ENCODE measurements at places on chromosomes 4 and X. TPM values are rescaled to one million over a fixed set of nuclear protein-coding genes. Genes with fewer than 3 reads are reported as not detected.

DNA sequence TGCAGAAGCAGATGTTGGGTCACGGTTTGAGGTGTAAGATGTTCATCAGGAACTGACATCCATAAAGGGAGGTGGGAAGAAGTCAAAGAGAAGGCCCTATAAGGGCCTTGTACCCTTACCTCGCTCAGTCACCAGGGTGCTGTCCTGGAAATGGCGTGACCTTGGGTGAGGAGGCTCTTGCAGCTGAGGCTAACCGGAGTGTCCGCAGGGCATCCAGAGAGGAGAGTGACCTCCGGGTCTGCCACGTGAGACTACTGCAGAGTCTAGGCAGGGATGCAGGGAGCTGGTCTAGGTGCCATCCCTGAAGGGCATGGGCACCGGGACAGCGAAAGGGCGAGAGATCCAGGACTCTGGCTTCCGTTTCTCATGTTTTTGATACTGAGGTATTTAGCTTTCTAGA is 28.7 kb upstream of the IRAK1 start:
- no peaks in the 10 kb centered on the region for H3K27me3 ChIP-seq
- H3K36me3 ChIP-seq: peaks cover 2% of the 10 kb centered on the region
- no peak overlapping the region for H3K4me3 ChIP-seq

Gene MAGEC3
- total RNA-seq: not detected

DNA sequence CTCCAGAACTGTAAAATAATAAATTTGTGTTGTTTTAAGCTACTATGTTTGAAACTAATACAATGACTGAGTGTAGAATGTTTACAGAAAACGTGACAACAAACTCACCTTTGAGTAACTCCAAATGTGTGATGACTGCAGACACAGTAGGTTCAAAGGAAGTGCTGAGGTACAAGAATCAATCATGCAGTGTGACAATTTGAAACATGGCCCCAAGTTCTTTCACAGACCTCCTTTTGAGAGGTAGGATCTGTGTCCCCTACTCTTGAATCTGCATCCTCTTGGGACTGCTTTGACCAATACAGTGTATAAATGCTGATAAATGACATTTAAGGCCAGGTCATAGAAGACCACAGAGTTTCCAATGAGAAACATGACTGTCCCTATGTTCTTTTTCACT is 667.7 kb upstream of the DIPK2B start:
- H3K27ac ChIP-seq: no peak overlapping the region
- H3K4me1 ChIP-seq: no peaks in the 10 kb centered on the region
- no peak overlapping the region for H3K4me3 ChIP-seq
- no peaks in the 10 kb centered on the region for H3K36me3 ChIP-seq

DNA sequence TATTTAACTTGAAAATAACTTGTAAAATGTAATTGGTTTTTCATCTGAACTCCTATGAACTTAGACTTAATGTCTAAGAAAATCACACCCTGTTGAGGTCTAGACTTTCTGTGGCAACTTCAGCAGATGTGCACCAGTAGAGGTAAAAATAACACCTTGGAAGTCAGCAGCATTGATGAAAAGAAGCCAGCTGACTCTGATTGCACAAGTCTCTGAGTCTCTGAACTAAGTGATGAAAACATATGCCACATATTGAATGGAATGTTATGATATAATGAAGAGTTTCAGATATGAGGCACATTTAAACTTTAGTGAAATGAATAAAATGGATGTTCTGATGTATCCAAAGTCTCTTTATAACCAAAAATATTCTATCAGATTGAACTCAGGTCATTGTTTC is 155.4 kb downstream of the GPM6A start:
- DNase-seq: no peak
- H3K4me1 ChIP-seq: no peaks in the 10 kb centered on the region
- no peak overlapping the region for H3K27ac ChIP-seq
- no peak overlapping the region for H3K4me3 ChIP-seq
- no peaks in the 10 kb centered on the region for H3K36me3 ChIP-seq

DNA sequence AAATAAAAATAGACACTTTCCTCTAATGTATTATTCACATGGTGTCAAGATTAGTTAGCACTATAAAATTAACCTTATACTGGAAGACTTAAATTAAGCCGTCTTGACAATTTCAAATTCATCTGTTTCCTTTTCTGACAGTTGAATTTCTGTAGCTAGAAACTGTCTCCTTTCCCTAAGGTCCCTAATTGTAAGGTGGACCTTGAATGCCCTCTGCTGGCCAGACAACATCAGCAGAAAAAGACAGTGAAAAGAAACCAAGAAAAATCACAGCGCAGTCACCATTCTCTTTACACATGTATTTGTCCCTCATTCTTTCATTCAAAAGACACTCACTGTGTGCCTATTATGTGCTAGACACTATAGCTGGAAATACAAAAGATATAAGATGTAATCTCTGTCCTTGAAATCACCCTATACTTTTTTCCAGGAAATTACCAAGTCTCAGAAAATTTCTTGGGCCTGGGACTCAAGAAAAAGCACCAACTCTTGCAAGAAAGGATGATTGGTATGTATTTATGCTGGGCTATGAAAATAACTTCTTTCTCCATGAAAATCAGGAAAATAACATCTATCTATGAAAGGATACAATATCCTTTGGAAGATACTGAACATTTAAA is 32.7 kb upstream of the AMBN start:
- no peaks in the 10 kb centered on the region for H3K4me1 ChIP-seq
- DNase-seq: peak; percentile 24
- H3K27me3 ChIP-seq: no peaks in the 10 kb centered on the region

Gene NKX1-1
- not detected for total RNA-seq

DNA sequence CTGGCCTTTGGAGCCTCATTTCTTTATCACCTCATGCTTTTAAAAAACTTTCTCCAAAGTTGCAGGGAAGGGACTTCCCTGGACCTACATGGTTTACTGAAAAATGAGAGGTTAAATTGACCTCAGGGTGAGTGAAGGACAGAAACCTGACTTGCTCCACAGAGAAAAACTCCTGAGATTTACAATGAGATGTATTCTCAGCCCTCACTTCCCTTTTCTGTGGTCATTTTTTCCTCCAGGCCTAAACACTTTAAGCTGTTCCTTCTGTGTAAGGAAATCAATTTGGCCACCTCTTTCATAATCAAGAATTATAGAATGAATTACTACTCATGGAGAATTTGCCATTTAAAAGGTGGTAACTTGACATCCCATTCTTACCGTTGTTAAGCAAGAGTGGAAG is 77.9 kb downstream of the HPGD start:
- H3K4me3 ChIP-seq: no peak overlapping the region
- H3K4me1 ChIP-seq: no peaks in the 10 kb centered on the region
- no peak for DNase-seq
- no peaks in the 10 kb centered on the region for H3K27me3 ChIP-seq
- H3K36me3 ChIP-seq: no peaks in the 10 kb centered on the region

Gene RIPPLY1
- total RNA-seq: not detected

DNA sequence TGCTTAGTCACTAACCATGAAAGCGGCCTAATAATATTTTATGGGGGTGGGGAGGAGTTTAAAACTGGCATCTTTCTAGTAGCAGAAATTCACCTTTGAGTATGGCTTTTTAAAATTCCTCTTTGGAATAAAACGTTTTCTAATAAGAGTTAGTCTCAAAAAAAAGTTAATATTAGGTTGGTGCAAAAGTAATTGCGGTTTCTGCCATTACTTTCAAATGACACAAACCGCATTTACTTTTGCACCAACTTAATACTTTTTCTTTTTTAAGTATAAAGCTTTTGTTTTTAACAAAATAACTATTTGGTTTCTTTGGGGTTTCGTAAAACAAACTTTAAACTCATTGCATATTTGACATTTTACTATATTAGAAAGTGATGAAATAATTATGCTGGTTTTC is 68.4 kb downstream of the FBXO8 start:
- no peaks in the 10 kb centered on the region for H3K36me3 ChIP-seq
- H3K27me3 ChIP-seq: no peaks in the 10 kb centered on the region
- DNase-seq: no peak
- no peak overlapping the region for H3K4me3 ChIP-seq
- H3K4me1 ChIP-seq: no peaks in the 10 kb centered on the region
- no peak overlapping the region for H3K27ac ChIP-seq

Gene STK26
- 44.2 TPM for total RNA-seq

DNA sequence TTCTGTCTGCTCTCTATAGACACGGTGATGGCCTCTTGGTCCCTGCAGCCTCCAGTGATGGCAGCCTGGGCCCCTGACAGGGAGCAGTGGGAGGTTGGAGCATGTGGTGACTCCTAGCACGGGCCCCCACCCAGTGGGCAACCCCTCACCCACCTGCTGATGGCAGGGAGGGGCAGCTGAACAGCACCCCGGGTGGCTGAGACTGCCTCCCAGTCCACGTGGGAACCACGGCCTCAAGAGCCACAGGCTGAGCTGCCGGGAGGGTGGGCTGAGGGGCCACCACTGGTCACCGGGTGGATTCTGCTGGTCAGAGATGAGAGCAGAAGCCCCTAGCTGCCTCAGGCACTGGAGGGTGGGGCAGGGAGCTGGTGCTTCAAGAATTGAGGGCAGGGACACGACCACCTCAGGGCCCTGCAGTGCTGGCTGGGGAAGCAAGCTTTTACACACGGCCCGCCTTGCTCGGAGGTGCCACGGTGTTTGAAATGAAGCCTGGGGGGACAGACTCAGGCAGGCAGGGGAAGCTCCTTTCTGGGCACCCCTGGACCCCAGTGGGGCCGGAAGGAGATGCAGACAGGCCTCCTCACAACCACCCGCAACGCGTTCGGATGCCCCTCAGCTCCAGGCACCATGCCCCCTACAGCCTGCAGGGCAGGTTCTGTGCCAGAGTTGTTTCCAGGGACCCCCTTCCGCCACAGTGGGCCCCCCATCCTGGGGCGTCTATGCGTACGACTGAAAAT is 6.3 kb upstream of the HAUS3 start:
- peaks cover 6% of the 10 kb centered on the region for H3K4me1 ChIP-seq
- no peaks in the 10 kb centered on the region for H3K27me3 ChIP-seq
- H3K36me3 ChIP-seq: no peaks in the 10 kb centered on the region
- no peak for DNase-seq
- no peak overlapping the region for H3K27ac ChIP-seq

GRCh38 chrX:105168577-105168976 is 51.9 kb downstream of the TEX13A start:
- H3K4me1 ChIP-seq: no peaks in the 10 kb centered on the region
- no peak for DNase-seq
- no peak overlapping the region for H3K4me3 ChIP-seq
- H3K36me3 ChIP-seq: no peaks in the 10 kb centered on the region
- no peak overlapping the region for H3K27ac ChIP-seq

Gene ITIH6
- total RNA-seq: not detected

Gene PPP2R2C
- 26.7 TPM for total RNA-seq

- no peaks in the 10 kb centered on the region for H3K36me3 ChIP-seq
- no peak overlapping the region for H3K4me3 ChIP-seq
- no peak overlapping the region for H3K27ac ChIP-seq
- DNase-seq: no peak
- peaks cover 4% of the 10 kb centered on the region for H3K27me3 ChIP-seq
Observed at GRCh38 chr4:77202491-77202890, 45.5 kb downstream of the CCNG2 start.

- H3K27ac ChIP-seq: no peak overlapping the region
- no peaks in the 10 kb centered on the region for H3K4me1 ChIP-seq
- no peak overlapping the region for H3K4me3 ChIP-seq
- no peak for DNase-seq
- no peaks in the 10 kb centered on the region for H3K27me3 ChIP-seq
- no peaks in the 10 kb centered on the region for H3K36me3 ChIP-seq
Observed at GRCh38 chr4:151485541-151486131, 76.7 kb downstream of the FHIP1A start.

Gene HTT
- total RNA-seq: 24.7 TPM

Gene FAM241A
- 0.90 TPM for total RNA-seq

Gene DOK7
- 2.4 TPM for total RNA-seq

DNA sequence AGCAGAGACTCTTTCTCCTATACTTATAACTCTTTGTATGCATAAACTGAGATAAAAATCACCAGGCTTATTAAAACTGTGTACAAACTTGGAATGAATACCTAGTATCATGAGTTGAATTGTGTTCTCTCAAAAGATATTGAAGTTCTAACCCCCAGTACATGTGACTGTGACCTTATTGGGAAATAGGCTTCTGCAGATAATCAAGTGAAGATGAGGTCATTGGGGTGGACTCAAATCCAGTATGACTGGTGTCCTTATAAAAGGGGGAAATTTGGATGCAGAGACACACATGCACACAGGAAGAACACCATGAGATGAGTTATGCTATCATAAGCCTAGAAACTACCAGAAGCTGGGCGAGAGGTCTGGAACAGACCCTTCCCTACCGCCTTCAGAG is 26.2 kb downstream of the ZNF827 start:
- no peak for DNase-seq
- H3K27me3 ChIP-seq: no peaks in the 10 kb centered on the region
- H3K4me1 ChIP-seq: 0 out of 2 replicates have a peak, but pooled peaks cover 2% of the 10 kb centered on the region

GRCh38 chr4:14853176-14853943 is 148.9 kb upstream of the CPEB2 start:
- no peak overlapping the region for H3K27ac ChIP-seq
- H3K4me3 ChIP-seq: no peak overlapping the region
- no peak for DNase-seq
- H3K4me1 ChIP-seq: no peaks in the 10 kb centered on the region
- H3K27me3 ChIP-seq: no peaks in the 10 kb centered on the region
- H3K36me3 ChIP-seq: no peaks in the 10 kb centered on the region

DNA sequence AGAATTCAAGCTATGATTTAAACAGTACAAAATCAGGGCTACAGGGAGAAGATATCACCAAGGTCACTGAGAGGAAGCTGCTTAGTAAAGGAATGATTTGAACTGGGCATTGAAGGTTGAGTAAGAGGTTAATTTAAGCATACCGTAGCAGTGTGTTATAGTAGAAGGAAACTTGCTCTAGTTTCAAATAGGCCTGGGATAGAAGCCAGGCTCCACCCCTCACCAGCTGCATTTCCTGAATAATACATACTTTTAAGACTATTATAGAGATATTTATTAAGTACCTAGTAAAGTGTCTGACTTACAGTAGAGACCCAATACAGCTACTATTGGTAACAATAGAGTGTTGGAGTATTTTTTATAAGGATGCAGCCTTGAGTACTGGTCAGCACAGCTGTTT is 118.0 kb upstream of the GLRA2 start:
- no peak for DNase-seq
- H3K4me3 ChIP-seq: no peak overlapping the region
- H3K27ac ChIP-seq: no peak overlapping the region

DNA sequence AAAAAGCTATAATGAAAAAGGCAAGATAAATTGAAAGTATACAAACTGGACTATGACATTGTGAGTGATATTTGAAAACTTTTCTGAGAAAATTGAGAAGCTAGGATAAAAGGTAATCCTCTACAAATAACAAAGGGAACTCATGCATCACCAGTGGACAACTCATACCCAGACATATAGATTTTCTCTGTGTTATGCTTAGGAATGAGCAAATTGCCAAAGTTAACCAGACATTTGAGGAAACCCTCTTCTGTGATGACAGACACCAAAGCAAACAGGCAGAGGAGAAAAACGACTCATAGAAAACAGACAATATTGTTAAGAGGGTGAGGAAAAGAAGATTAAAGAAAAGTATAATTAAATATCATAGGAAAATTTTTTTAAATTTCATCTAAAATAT is 186.5 kb downstream of the MAB21L2 start:
- no peak overlapping the region for H3K27ac ChIP-seq
- H3K36me3 ChIP-seq: no peaks in the 10 kb centered on the region
- H3K4me3 ChIP-seq: no peak overlapping the region
- H3K4me1 ChIP-seq: no peaks in the 10 kb centered on the region
- H3K27me3 ChIP-seq: no peaks in the 10 kb centered on the region
- no peak for DNase-seq
